ENCODE measurements at places on chromosomes 3 and 15.
A peak's percentile ranks its signal among the peaks of the same experiment; 100 is the strongest.

DNA sequence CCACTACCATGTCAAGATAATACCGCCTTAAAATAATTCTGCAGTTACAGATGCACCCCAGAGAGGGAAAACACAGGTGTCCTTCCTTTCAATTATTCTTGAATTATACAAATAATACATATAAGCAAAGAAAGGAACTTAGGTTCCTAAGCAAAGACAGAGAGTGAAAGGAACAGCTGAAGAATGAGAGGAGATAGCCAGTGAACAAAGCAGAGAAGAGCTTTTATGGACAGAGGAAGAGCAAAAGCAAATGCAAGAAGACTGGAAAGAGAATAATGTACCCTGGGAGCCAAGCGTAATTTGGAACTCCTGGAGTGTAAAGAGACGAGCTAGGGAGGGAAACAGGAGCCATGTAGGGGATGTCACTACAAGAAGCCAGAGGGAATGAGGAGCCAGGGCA lies 21.7 kb downstream of the GPR176 start:
- no peak for DNase-seq

DNA sequence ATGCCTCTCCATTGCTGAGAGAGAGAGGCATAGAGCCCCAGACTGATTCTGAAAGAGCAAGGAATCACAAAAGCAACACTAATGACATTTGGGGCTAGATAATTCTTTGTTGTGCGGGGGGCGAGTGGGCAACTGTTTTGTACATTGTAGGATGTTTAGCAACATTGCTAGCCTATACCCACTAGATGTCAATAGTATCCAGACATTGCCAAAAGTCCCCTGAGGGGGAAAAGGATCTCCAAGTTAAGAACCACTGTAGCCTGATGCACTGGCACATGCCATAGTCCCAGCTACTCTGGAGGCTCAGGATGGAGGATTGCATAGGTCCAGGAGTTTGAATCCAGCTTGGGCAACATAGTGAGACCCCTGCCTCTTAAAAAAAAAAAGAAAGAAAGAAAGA lies 22.8 kb upstream of the GOLM2 start:
- DNase-seq, result peak; percentile 11

- DNase-seq, result no peak
These were observed 218.7 kb upstream of the CTDSPL start for GRCh38 chr3:37642670-37643598.

DNA sequence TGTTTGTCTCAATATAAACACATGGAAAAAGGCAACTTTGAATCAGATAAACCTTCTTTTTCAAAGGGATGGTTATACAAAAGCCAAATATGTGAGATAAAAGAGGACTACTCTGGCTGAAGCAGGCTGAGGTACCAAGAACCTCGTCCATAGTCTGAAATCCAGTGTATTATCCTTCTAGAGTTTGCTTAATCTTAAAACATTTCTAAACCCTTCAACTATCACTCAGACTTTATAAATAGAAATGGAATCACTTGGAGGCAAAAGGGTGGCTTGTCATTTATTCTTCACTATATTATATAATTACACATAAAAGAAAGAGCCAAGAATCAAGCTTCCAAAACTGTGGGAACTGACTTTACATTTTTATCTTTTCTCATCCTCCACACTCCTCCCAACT lies 303.6 kb downstream of the PLCL2 start:
- no peak for DNase-seq

DNA sequence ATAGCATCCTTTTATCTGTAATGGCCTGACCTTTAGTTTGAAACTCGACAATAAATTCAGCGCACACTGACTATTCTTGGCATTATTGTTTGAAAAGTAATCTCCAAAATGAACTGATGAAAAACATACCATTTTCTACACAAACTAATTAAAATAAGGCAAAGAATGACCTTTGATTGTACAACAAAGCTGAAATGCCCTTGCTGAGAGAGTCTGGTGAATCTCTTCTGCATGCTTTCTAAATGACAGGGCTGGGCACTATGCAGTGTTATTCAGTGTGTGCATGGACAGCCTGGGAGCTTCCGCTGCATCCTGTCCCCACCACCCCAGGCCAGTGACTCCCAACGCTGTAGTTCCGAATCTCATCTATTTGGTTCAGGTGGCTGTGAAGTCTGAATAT lies 530.8 kb downstream of the FOXP1 start:
- DNase-seq, result no peak

DNA sequence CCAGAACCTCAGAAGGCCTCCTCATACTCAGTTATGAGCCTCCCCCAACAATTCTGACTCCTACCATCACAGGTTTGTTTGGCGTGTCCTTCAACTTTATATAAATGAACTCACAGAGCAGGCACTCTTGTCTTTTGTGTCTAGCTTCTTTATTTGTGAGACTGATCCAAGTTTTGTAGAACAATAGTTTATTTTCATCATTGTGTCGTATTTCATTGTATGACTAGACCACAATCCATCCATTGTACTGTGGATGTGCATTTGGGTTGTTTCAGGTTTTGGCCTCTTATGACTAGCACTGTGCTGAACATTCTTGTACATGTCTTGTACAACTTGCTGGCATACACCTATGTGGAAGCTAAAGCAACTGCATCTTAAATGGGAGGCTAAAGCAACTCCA lies 292.8 kb upstream of the LYSMD4 start:
- DNase-seq, result no peak

DNA sequence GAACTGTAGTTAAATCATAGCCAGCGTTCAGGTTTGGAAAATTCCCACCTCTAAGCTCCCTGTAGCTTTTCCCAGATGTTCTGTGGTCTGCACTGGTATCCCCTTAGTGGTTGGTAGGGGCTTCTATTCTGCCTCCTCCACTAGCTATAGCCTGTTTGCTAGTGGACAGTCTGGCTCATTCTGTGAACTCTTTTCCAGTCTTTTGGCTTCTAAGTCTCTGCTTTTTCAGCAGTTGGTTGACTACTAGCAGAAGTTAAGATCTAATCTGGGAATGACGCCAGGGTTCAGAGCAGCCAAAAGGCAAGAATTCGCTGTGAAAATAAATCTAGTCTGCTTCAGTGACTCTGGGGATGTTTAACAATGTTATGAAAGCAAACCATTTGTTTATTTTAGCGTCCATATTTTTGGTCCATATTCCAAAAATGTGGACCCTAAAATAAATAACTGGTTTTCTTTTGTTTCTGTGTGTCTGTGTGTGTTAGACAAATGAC lies 73.7 kb upstream of the WDR72 start:
- DNase-seq, result no peak

- DNase-seq, result no peak
These were observed 10.2 kb downstream of the ZIC4 start for GRCh38 chr3:147395899-147396711.

GRCh38 chr3:12070098-12070497 lies 65.9 kb downstream of the SYN2 start:
- no peak for DNase-seq

GRCh38 chr15:82810061-82810889 lies 847 bp downstream of the WHAMM start:
- DNase-seq, result no peak

DNA sequence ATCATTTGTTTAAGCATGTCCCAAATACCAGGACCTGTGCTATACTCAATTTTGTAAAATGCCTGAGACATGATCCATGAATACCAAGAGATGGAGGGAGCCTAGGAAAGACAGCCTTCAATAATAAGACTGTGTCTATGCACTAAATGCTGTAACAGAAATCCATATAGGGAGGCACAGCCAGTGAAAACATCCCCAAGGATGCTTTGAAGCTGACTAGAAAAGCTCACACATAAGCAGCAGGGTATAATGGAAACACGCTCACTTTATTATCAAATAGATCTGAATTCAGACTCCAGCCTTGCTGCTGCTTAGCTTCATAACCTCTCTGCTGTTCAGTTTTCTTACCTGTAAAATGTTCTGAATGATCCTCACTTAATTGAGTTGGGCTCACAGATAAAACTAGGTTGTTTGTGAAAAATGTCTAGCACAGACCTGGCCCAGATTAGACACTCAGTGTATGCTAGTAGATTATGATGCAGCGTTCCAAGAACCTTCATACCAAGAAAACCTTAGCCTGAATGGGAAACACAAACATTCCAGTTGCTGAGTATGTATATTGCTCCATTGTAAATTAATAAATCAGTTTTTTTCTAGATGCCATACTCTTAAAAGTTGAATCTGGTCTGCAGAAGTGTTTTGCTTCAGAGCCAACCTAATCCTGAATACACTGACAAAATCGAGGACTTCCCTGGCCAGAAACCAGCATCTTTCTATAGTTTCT lies 3.8 kb upstream of the LARP6 start:
- no peak for DNase-seq
